Activated CD8-positive, alpha-beta memory T cell treated with anti-CD3 and anti-CD28 coated beads, Interleukin-2, amount 10 ng/mL, durations not matched to agents 7 days and 5 days (primary cell): ENCODE measurements at places on chromosomes 3 and 15.

- DNase-seq: no peak
- no peaks in the 10 kb centered on the region for H3K36me3 ChIP-seq
- no peak overlapping the region for H3K4me3 ChIP-seq
- no peaks in the 10 kb centered on the region for H3K4me1 ChIP-seq
- H3K27ac ChIP-seq: no peak overlapping the region
- H3K27me3 ChIP-seq: peaks cover 5% of the 10 kb centered on the region
These were observed 8.9 kb upstream of the RPS27L start for GRCh38 chr15:63166219-63166618.

GRCh38 chr3:117282566-117282965, 573.0 kb downstream of the TUSC7 start:
- no peaks in the 10 kb centered on the region for H3K27me3 ChIP-seq
- no peaks in the 10 kb centered on the region for H3K4me1 ChIP-seq
- H3K4me3 ChIP-seq: no peak overlapping the region
- no peak overlapping the region for H3K27ac ChIP-seq
- no peak for DNase-seq

DNA sequence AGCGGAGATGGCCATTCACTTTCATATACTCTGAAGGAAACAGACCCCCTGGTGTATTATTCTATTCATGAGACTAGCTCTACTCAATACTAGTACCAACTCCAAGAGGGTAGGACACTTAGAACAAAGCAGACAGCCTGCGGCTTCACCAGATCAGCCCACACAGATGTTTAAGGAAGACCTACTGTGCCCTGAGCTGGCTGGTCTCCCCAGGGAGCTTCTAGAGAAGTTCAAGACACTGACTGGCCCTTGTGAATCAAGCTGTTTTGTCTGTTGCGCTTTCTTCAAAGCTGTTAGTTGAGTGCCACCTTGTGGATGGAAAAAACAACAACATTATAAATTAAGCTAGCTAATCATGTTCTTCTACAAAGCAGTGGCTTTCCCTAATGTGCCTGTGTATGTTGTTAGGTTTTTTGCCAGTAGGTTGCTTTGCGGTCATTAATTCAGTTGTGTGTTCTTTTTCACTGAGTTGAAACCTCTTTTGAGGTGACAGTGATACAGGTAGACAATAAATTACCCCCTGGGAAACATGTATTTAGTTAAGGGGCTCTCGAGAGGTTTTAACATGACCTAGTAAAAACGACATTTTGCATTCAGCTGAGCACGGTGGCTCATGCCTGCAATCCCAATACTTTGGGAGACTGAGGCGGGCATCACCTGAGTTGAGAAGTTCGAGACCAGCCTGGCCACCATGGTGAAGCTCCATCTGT, 64.2 kb upstream of the MYZAP start:
- no peak overlapping the region for H3K4me3 ChIP-seq
- no peak for DNase-seq
- H3K27ac ChIP-seq: no peak overlapping the region
- H3K4me1 ChIP-seq: no peaks in the 10 kb centered on the region
- peaks cover 47% of the 10 kb centered on the region for H3K27me3 ChIP-seq

GRCh38 chr15:74302821-74303359, 64.6 kb downstream of the CYP11A1 start:
- peak; percentile 59 for DNase-seq
- no peaks in the 10 kb centered on the region for H3K36me3 ChIP-seq
- peaks cover 65% of the 10 kb centered on the region for H3K27me3 ChIP-seq
- peaks cover 2% of the 10 kb centered on the region for H3K4me1 ChIP-seq
- H3K4me3 ChIP-seq: no peak overlapping the region

GRCh38 chr3:37766797-37767776, 94.6 kb upstream of the CTDSPL start:
- no peak overlapping the region for H3K27ac ChIP-seq
- no peaks in the 10 kb centered on the region for H3K36me3 ChIP-seq
- H3K4me1 ChIP-seq: peaks cover 3% of the 10 kb centered on the region
- no peak for DNase-seq

GRCh38 chr3:46736006-46736872, 18.6 kb upstream of the PRSS50 start:
- H3K4me1 ChIP-seq: no peaks in the 10 kb centered on the region
- no peaks in the 10 kb centered on the region for H3K36me3 ChIP-seq
- peaks cover 21% of the 10 kb centered on the region for H3K27me3 ChIP-seq
- H3K27ac ChIP-seq: no peak overlapping the region

DNA sequence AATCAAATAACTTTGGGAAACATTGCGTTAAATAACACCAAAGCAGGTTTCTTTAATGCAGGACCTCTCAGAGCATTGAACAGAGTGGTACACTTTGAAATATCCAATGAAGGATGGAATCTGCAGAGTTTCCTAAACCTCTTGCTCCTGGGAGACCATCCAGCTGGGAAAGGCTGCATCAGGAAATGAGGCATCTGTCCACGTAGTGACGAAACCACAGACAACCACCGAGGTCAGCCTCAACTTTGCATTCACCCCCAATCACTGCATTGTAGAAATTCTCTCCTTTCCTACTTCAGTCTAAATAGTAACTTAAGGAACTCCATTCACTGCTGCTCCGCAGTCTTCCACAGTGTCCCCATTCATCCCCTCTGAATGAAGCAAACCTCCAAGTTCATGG, 41.5 kb upstream of the CDV3 start:
- DNase-seq: no peak
- H3K36me3 ChIP-seq: no peaks in the 10 kb centered on the region
- H3K27me3 ChIP-seq: no peaks in the 10 kb centered on the region
- H3K4me1 ChIP-seq: peaks cover 2% of the 10 kb centered on the region
- no peak overlapping the region for H3K4me3 ChIP-seq

- H3K4me1 ChIP-seq: peaks cover 51% of the 10 kb centered on the region
- H3K4me3 ChIP-seq: peak overlapping the region; percentile 85
- no peaks in the 10 kb centered on the region for H3K27me3 ChIP-seq
- no peak for DNase-seq
These were observed 917 bp downstream of the LNP1 start for GRCh38 chr3:100402256-100402655.

- no peak overlapping the region for H3K27ac ChIP-seq
- no peak overlapping the region for H3K4me3 ChIP-seq
These were observed 62.5 kb downstream of the TBL1XR1 start for GRCh38 chr3:177134816-177135210.

DNA sequence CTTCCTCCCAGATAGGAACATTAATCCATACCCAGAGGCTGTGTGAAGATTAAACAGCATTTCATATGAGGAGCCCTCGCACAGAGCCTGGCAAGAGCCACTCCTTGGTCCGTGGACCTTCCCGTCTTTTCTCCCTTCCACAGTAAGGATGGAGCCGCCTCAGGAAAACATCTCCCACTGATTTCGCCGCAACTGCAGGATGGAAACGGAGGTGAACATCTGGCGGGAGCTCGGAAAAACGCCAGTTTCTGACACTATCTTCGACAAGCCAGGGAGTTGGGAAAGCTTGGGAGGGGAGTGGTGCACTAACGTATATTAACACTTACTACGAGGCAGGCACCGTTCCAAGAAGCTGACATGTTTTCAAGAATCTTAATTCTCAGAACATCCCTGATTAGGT, 157.9 kb downstream of the XXYLT1 start:
- no peak for DNase-seq
- H3K36me3 ChIP-seq: no peaks in the 10 kb centered on the region
- H3K4me3 ChIP-seq: no peak overlapping the region
- no peaks in the 10 kb centered on the region for H3K27me3 ChIP-seq
- no peaks in the 10 kb centered on the region for H3K4me1 ChIP-seq

- DNase-seq: no peak
- H3K27me3 ChIP-seq: no peaks in the 10 kb centered on the region
- no peak overlapping the region for H3K27ac ChIP-seq
- no peak overlapping the region for H3K4me3 ChIP-seq
These were observed 91.8 kb downstream of the TOP2B start for GRCh38 chr3:25572919-25573385.

GRCh38 chr3:171802590-171802956, 7.7 kb downstream of the PLD1 start:
- H3K36me3 ChIP-seq: no peaks in the 10 kb centered on the region
- peaks cover 13% of the 10 kb centered on the region for H3K27me3 ChIP-seq
- DNase-seq: no peak
- H3K4me1 ChIP-seq: peaks cover 4% of the 10 kb centered on the region

- peaks cover 5% of the 10 kb centered on the region for H3K4me1 ChIP-seq
- H3K4me3 ChIP-seq: no peak overlapping the region
- peaks cover 10% of the 10 kb centered on the region for H3K27me3 ChIP-seq
- H3K36me3 ChIP-seq: no peaks in the 10 kb centered on the region
- no peak for DNase-seq
- no peak overlapping the region for H3K27ac ChIP-seq
These were observed 153.0 kb downstream of the IMPG2 start for GRCh38 chr3:101167376-101167775.

DNA sequence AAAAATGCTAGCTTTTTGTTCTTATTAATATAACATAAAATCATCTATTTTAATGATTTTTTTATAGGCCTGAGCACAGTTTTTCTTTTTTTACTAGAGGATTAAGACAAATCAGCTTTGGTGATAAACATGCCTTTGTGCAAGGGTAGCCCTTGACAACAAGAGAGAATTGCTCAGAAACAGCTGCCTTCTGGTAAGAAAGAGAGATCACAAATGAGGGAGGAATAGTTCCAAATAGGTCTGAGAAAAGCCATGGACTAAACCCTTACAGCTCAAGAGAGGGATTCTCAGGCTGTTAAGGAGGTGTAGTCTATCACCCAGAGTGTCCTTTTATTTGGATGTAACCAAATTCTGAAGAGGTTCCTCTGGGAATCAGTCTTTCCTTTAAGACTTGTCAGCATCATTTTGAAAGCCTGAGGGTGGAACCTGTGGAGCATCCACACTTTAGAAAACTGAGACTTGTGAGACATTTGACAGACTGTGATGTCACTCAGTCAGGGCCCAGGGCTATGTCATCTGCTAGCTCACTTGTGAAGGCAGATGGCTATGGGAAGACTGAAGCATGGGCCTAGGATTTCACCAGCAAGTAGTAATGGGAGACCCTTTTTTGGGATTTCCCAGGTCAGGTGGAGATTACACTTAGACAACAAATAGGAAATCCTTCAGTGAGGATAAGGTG, 102.9 kb upstream of the KCNAB1 start:
- no peaks in the 10 kb centered on the region for H3K4me1 ChIP-seq
- peaks cover 3% of the 10 kb centered on the region for H3K27me3 ChIP-seq
- H3K27ac ChIP-seq: no peak overlapping the region
- no peak overlapping the region for H3K4me3 ChIP-seq
- DNase-seq: no peak

- no peaks in the 10 kb centered on the region for H3K4me1 ChIP-seq
- H3K36me3 ChIP-seq: no peaks in the 10 kb centered on the region
- no peak for DNase-seq
- H3K27ac ChIP-seq: no peak within 1 kb of the TSS
- H3K27me3 ChIP-seq: peaks cover 38% of the 10 kb centered on the region
These were observed at the start of gene SLC6A11 for GRCh38 chr3:10816019-10816862. Gene SLC6A11 (plus strand): TSS chr3:10816228. CDS start chr3:10816266, 38 bp downstream.

DNA sequence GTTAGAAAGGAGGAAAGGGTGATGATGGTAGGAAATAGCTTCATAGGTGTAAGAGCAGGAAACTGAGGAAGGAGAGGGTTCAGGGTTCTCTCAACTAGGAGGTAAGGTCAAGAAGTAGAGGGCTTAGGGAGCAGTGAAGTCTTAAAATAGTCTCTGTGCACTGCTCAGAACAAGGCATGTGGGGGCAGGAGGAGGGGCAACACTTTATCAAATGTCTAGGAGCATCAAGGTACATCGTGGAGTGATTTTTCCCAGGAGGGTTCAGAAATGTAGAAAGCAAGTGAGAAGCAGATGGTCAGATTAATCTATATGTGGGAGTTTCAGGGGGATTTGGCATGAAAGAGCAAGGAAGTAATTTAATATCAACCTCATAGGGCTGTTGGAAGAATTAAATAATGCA, 58.8 kb downstream of the TNIK start:
- DNase-seq: no peak
- no peak overlapping the region for H3K4me3 ChIP-seq
- no peak overlapping the region for H3K27ac ChIP-seq
- peaks cover 20% of the 10 kb centered on the region for H3K36me3 ChIP-seq

- peaks cover 12% of the 10 kb centered on the region for H3K36me3 ChIP-seq
- H3K4me3 ChIP-seq: no peak overlapping the region
- peaks cover 79% of the 10 kb centered on the region for H3K4me1 ChIP-seq
These were observed 24.3 kb upstream of the TATDN2 start for GRCh38 chr3:10223676-10224639.

DNA sequence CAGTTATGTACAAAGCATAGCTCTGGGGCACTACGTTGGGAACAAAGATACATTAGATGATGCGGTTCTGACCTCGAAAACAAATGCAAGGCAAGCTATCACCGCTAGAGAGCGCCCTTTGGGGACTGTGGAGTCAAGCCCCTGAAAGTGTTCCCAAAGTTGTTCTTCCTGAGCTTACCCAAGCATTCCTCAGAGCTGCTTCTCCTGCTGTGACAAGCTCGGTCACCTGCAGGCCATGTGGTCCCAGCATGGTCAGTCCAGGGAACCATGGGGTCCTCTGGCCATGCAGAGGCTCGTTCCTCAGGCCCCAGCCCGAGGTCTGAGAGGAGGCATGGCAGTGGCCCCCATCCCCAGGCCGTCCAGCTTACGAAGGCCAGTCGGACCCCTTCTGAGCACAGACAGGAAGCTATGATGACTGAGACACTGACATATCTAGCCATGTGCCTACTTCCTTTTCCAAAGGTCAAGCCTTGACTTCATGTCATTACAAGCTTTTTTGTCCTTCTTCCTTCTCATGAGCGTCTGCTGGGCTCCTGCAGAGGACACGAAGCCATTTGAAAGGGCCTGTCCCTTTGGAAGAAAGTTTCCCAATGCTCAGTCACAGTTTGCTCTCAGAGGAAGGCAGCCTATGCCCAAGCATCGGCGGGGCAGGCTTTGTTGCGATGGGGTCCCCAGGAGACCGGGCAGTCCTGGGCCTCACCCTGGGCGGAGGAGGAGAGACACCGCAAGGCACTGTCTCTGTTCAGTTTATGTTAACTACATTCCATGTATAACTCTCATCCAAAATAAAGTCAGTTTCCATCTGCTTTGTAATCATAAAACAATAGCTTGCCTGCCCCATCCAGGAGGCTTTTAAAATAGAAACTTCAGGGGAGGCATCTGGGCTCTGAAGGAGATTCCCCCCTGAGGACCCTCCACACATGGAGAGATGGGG, 79.3 kb downstream of the ATP10A start:
- no peak overlapping the region for H3K27ac ChIP-seq
- H3K4me1 ChIP-seq: peaks cover 26% of the 10 kb centered on the region
- H3K36me3 ChIP-seq: peaks cover 10% of the 10 kb centered on the region
- peak; percentile 55 for DNase-seq
- H3K27me3 ChIP-seq: no peaks in the 10 kb centered on the region

DNA sequence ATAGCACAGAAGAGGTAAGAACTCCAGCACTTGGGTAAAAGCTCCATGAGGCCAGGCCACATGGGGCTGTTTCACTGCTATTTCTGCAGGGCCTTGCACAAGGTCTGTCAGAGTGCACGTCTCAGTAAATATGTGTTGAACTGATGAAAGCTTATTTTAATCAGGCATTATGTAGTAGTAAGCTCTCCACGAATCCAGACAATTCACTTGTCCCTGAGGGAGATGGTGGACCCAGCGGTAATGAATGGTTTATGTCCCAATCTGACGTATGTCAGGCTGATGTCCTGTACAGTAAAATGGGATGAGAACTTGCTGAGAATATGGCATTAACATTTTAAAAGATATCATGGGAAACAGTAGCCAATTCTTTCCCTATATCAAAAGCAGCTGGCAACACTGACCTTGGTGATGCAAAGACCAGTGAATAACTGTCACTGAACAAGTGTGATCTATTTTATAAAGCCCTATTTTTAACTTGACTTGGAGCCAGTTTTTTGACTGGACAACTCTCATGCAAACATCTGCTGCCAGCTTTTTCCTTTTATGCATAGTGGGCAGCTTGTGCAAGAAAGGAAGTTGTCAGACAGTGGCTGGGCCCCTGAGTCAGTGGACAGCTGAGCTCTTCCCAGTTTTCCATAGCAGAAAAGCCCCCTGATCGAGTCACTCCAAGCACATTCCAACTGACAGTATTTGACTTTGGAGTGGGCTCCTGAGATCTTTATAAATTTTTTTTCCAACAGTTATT, 519.8 kb upstream of the MDFIC2 start:
- DNase-seq: no peak
- H3K4me3 ChIP-seq: no peak overlapping the region
- no peak overlapping the region for H3K27ac ChIP-seq
- no peaks in the 10 kb centered on the region for H3K4me1 ChIP-seq
